ENCODE measurements at places on chromosomes 2 and 18. TPM values are rescaled to one million over a fixed set of nuclear protein-coding genes. Genes with fewer than 3 reads are reported as not detected.

MOCOS gene
- 4.2 TPM for total RNA-seq

C2orf92 gene
- 0.80 TPM for total RNA-seq

MOGAT1 gene
- not detected for total RNA-seq

RGPD6 gene
- 6.6 TPM for total RNA-seq

PRSS56 gene
- 0.40 TPM for total RNA-seq

CCDC138 gene
- total RNA-seq: 8.0 TPM

HOXD9 gene
- 0.06 TPM for total RNA-seq

ATP6V1B1 gene
- total RNA-seq: 2.0 TPM

TCF4 gene
- 30.8 TPM for total RNA-seq

AAK1 gene
- 36.4 TPM for total RNA-seq

KCNG2 gene
- 0.13 TPM for total RNA-seq

TIA1 gene
- 76.2 TPM for total RNA-seq

CCDC74A gene
- total RNA-seq: 20.6 TPM

CHRND gene
- 7.1 TPM for total RNA-seq

MRPL33 gene
- 85.9 TPM for total RNA-seq

SLC40A1 gene
- 7.6 TPM for total RNA-seq

DYNAP gene
- total RNA-seq: not detected

ASPRV1 gene
- total RNA-seq: not detected

VAMP8 gene
- 21.2 TPM for total RNA-seq

KIF3C gene
- total RNA-seq: 9.0 TPM

OR6B2 gene
- not detected for total RNA-seq

DSG1 gene
- total RNA-seq: not detected

CYP27C1 gene
- total RNA-seq: 0.32 TPM

MC4R gene
- not detected for total RNA-seq

R3HDM1 gene
- 11.7 TPM for total RNA-seq

COL3A1 gene
- total RNA-seq: 602 TPM

DLX1 gene
- total RNA-seq: 5.6 TPM

SP5 gene
- 0.13 TPM for total RNA-seq

HMSD gene
- not detected for total RNA-seq

GALR1 gene
- total RNA-seq: not detected

TXNDC2 gene
- 0.63 TPM for total RNA-seq

IL1RN gene
- total RNA-seq: not detected

NYAP2 gene
- total RNA-seq: not detected

WDR7 gene
- total RNA-seq: 11.9 TPM

CLK1 gene
- 35.4 TPM for total RNA-seq

KIF5C gene
- total RNA-seq: 0.32 TPM

REG3G gene
- total RNA-seq: not detected

SMAD7 gene
- total RNA-seq: 7.6 TPM

C2orf15 gene
- total RNA-seq: not detected

C2orf78 gene
- not detected for total RNA-seq

DNER gene
- total RNA-seq: 3.5 TPM

KIDINS220 gene
- total RNA-seq: 35.5 TPM

NRP2 gene
- 14.9 TPM for total RNA-seq

RALB gene
- 69.9 TPM for total RNA-seq

UCN gene
- 1.2 TPM for total RNA-seq

ASAP2 gene
- 66.1 TPM for total RNA-seq

KCNS3 gene
- 1.1 TPM for total RNA-seq

TOGARAM2 gene
- 0.75 TPM for total RNA-seq

PSMA8 gene
- total RNA-seq: not detected

CPO gene
- not detected for total RNA-seq

PPP4R3B gene
- total RNA-seq: 42.7 TPM

NMUR1 gene
- total RNA-seq: not detected

COLEC11 gene
- total RNA-seq: not detected

RAX gene
- not detected for total RNA-seq

CYP27A1 gene
- total RNA-seq: 6.1 TPM

APCDD1 gene
- total RNA-seq: 8.2 TPM

All from LHCN-M2 (cell line).